ENCODE measurements at places on chromosomes 5 and 9.
A peak's percentile ranks its signal among the peaks of the same experiment; 100 is the strongest.

DNA sequence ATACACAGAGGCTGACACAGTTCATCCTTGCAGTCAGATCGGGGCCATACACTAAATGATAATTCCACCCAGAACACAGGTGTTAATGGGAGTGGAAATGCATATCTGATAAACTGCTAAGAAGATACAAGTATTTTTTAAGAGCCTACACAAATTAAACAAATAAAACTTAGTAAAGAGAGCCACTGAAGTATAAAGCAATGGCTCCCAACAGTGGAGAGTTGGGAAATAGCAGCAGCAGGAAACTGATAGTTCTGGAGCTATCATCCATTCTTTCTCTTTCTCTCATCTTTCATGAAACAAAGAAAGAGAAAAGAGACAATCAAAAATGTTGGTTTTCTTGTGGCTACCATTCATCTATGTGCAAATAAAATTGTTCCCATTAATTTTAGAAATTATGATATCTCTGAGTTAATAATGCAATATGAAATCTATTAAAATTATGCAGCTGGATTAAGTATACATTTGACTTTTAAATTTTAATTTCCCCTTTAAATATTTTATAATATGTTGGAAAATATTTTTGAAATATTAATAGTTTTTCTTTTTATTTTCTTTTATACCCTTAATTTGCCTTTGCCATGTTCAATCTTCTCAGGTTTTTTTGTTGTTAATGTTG, 120.8 kb downstream of the EMB start:
- DNase-seq: no peak

DNA sequence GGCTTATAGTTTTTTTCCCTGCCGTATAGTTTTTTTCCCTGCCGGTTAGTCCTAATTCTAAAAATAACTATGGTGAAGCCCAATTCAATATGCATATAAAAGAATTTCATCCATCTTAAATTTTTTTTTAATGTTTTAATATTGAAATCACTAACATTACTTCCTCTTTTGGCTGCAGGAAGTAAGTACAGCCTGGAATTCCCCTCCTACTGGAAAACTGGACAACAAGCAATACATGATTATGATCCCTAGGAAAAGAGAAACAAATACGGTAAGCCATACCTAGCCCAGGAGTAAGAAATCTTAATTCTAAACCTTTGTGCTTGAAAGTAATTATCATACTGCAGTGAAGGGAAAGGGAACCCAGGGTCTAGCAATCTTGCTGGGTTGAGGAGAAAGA, 119.0 kb downstream of the NR3C1 start:
- DNase-seq: no peak

DNA sequence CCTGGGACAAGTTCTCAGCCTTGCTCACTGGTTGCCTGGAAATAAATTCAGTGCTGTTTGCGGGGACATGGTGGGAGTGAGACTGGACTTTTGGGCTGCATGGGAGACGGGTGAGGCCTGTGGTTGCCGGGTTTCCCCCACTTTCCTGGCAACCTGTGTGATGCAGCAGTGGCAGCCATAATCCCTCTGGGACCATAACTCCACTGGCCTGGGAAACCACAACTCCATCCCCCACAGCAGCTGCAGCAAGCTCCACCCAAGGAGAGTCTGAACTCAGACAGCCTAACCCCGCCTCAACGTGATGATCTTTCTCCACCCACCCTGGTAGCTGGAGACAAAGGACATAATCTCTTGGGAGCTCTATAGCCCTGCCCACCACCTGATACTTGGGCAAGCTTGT, 349.9 kb downstream of the PIK3R1 start:
- no peak for DNase-seq

DNA sequence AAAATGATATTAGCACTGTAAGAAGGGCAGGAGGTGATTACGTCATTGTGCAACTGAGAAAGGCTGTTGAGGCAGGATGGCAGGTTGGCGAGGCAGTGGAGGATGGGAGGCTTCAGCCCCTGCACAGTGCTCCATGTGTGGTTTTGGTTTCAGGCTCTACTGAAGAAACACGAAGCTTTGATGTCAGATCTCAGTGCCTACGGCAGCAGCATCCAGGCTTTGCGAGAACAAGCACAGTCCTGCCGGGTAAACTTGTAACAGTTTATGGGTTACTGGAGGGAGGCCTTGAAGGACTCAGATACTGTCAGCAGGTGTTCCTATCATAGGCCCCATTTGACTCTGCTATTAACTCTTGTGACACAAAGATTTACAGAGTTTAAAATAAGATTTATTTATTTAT, 35.1 kb downstream of the SPTAN1 start:
- DNase-seq: peak; percentile 34

- DNase-seq: no peak
Measured at GRCh38 chr5:27652505-27652904, 614.1 kb upstream of the CDH9 start.

DNA sequence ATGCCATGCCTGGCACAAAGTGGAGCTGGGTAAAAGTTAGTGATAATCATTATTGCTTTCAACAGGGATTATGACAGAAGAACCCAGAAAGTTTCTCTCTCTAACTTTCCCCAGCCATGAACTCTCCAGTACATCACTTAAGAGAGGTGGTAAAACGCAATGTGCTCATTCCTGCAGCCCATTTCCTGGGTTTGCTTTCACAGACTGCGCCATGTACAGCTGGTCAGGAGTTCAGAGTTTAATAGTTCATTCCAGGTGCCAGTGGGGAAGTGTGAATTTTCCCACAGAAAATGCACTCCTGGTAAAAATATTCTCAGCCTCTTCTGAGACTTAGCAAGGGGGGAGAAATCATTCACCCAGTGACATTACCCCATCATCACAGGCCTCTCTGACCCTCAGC, 35.5 kb downstream of the ADAM19 start:
- DNase-seq: no peak

DNA sequence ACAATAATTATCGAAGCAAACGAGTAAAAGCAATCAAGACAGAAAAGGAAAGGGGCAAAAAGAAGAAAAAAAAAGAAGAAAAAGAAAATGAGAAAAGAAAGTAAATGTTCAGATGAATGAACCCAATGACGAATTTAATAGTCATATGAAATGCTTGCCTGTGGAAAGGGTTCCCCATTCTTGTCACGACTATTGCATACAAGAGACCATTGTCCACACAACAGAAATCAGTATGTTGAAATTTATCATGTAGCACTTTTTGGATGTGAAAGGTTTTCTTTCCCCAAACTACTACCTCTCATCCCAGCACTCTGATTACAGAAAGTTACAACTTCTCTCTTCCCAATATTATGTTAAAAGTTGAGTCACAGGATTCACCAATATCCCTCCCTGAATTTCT, 162.4 kb downstream of the ZDHHC21 start:
- DNase-seq: no peak

GRCh38 chr9:13614060-13614459, 334.6 kb upstream of the MPDZ start:
- no peak for DNase-seq

- no peak for DNase-seq
Measured at GRCh38 chr5:124670722-124671184, 75.7 kb downstream of the ZNF608 start.

- DNase-seq: no peak
Measured at GRCh38 chr5:60026161-60026560, 132.6 kb upstream of the PDE4D start.

DNA sequence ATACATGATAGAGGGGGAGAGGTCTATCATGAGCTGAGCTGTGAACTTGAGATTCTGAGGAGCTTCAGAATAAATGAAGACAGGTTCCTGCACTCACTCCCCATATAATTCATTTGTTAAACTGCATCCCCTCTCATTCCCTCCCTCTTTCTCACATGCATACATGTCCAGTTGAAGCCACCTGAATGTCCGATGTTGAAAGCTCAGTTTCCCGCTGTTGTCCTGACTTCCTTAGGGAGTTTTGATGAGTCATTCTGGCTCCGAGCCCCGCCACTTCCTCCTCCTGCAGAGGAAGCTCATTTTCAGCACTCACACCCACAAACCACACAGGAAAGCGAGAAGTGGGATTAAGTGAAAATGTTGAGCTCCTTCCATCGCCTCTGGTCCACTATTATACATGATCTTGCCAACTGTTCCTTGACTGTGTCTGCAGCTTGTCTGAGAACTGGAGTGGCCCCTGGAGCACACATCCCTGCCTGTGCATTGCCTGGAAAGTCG, 121.2 kb downstream of the CEMIP2 start:
- DNase-seq: no peak

- DNase-seq: no peak
Measured at GRCh38 chr9:113578279-113578865, 114.8 kb downstream of the RGS3 start.

- no peak for DNase-seq
Measured at GRCh38 chr9:89619424-89620138, 14.8 kb downstream of the GADD45G start.

DNA sequence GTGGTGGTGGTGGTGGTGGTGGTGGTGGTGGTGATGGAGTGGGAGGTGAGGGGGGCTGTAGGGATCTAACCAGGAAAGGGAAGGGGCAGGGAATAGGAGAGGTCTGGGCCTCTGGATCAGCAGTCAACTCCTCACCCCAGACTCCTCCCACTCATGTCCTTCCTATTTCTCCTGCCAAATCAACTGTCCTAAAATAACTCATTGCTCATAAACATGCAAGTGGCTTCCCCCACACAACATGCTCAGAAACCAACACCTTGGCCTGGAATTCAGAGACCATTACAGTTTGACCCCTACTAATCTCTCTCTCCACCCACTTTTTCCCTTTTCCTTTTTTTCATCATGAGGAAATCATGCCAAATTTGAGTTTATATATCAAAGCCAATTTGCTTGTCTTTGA, 8.4 kb upstream of the FSD1L start:
- no peak for DNase-seq

- no peak for DNase-seq
Measured at GRCh38 chr9:12856603-12857002, 81.8 kb downstream of the LURAP1L start.

GRCh38 chr5:178356431-178356872, 123.8 kb upstream of the PHYKPL start:
- no peak for DNase-seq

GRCh38 chr9:127358023-127358535, 38.9 kb upstream of the SLC2A8 start:
- DNase-seq: no peak

GRCh38 chr5:72459089-72459661, 48.0 kb downstream of the ZNF366 start:
- DNase-seq: no peak

DNA sequence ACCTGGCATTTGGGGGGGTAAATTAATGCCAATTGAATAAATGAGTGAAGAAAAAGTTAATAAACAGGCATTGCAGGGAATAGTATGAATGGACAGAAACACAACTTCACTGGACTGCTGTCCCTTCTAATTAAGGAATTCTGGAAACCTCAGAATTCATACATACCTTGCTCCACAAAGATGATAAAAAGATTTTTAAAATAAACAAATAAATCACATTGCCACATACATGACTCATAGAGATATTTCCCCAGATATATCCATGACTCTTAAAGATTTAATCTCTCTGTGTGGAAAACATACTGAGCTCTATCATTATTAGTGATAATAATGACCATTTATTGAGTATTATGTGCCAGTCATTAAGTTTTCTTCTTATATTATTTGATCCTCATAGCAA, 469.0 kb upstream of the MEF2C start:
- DNase-seq: no peak

- no peak for DNase-seq
Measured at GRCh38 chr5:428219-428618, 14.8 kb upstream of the EXOC3 start.
